ENCODE measurements at places on chromosomes 12 and 14.

DNA sequence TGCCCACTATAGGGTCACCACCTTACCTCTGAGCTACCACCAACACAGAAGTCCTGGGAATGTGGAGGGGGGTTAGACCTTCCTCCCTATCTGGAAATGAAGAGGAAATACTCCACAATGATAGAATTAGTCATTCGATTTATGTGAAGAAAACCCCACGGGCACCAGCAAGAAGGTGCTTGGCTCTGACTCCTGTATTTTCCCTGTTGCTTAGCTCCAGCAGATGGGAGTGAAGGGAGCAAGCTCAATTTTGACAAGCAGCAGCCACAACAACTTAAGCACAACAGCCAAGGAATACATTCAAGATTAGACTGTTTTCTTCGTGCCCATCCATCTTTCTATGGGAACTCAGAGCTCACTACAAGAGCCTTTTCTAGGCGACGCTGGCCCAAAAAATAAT is 191.7 kb downstream of the SPTSSA start:
- no peak for DNase-seq

DNA sequence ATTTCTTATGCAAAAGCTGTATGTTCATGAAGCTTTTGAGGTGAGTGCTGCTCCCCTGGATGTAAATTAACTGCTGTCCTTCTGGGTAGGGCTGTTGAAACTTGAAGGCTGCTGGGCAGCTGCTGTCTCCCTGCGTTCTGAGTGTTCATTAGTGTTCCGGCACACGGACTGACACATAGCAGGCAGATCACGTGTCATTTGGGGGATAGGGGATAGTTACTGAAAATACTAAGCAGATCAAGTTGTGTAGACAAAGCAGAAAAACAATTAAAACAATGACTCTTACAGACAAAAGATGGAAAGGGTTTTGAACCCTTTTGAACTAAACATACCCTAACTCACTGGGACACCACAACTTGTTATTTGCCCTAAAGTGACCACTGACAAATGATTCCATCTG is 82.5 kb downstream of the PRICKLE1 start:
- DNase-seq: no peak

- DNase-seq: no peak
Measured at GRCh38 chr12:148676-149416, 65.1 kb downstream of the SLC6A12 start.

GRCh38 chr14:104788161-104788818 is 7.3 kb downstream of the AKT1 start:
- no peak for DNase-seq

DNA sequence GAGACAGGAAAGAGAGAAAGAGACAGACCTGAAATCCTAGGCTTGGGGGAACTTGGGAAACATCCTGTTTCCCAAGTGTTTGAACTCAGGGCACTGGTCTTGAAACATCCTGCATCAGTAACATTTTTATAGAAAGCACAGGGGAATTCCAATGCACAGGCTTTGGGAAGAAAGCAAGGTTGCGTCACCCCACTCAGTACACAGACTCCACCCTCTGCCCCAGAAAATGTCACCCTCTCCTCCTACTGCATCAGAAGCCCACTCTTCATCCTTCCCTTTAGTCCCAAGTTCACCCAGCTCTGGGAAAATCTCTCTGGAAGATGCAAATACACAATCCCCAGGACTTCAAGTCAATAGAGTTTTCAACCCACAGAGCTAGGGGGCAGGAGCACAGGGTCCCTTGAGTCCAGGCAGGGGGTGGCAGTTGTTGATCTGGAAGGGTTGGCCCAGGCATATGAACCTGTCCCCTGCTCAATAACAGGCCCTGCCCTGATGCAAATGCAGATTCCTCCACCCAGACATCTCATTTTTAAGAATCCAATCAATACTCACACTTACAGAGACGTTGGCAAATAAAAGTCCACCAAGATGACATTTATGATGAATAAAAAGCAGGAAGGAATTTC is 1.7 kb downstream of the RDH16 start:
- no peak for DNase-seq

GRCh38 chr14:60656686-60657455 is 7.6 kb upstream of the SIX1 start:
- DNase-seq: peak; percentile 85

- DNase-seq: no peak
Measured at GRCh38 chr14:94458558-94459205, 6.1 kb upstream of the SERPINA11 start.

GRCh38 chr14:76867516-76868453 is 41.6 kb downstream of the LRRC74A start:
- peak; percentile 59 for DNase-seq

DNA sequence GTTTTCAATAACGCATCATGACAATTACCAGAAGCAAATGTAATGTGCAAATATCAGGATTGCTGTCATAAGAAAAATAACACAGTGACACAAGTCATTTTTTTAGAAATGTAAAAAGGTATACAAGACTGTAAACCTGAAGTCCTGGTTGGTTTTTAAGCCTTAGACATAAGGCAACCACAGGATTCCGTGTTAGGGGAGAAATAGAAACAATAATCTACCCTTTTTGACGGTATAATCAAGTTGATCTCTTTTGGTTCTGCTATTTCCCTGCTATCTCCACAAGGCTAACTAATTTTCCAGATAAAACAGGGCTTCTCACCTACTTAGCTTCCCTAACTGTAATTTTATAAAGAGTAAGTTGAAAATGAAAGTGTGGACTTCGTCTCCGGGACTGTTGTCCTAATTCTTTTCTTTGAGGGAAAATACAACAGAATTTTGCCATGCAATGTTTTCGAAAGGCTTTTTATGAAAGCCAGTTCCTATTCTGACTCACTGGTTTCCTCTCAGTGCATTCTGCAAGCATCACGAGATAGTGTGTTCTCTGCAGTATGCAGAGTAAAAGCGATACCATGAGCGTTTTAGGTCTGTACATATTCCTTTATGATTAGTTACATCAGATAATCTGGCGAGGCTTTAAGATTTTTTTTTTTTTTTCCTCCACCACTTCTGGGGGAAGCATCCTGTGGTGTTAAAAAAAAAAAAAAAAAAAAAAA is 10.6 kb downstream of the MYO1H start:
- DNase-seq: peak; percentile 59

GRCh38 chr14:37665479-37665878 is 70.0 kb downstream of the TTC6 start:
- DNase-seq: no peak

GRCh38 chr12:20212658-20213555 is 155.4 kb upstream of the PDE3A start:
- no peak for DNase-seq

DNA sequence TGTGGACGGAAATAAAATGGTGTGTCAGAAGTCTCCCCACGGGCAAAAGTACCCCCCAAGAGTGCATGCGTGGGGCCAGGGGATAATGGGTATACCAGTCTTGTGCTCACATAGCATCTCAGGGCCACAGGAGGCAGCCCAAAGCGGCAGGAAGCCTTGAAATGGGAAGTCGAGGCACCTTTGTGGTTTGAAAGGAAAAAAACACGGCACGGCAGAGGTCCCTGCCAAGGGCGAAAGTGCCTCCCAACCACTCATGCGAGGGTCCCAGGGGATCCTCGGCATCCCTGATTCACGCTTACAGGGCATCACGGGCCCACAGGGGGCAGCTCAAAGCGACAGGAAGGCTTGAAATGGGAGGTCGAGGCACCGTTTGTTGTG is 583.2 kb downstream of the ALG10 start:
- DNase-seq: peak; percentile 4

DNA sequence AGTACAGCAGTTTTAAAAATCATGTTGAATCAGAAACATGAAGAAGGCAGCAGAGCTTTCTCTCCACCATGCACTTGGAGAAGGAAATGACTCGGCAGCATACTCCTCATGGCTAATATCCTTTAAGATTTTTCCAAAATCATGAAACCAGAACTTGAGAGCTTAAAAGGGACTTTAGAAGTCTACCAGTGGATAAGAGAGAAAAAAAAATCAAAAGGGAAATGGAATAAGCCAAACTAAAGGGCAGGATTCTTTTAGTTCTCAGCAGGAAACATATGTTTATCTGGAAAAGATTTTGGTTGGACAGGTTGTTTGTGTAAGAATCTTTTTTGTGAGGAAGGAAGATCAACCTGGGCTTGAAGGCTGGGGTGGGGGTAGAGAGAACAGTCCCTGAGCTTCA is 111.8 kb downstream of the PRKCH start:
- no peak for DNase-seq

DNA sequence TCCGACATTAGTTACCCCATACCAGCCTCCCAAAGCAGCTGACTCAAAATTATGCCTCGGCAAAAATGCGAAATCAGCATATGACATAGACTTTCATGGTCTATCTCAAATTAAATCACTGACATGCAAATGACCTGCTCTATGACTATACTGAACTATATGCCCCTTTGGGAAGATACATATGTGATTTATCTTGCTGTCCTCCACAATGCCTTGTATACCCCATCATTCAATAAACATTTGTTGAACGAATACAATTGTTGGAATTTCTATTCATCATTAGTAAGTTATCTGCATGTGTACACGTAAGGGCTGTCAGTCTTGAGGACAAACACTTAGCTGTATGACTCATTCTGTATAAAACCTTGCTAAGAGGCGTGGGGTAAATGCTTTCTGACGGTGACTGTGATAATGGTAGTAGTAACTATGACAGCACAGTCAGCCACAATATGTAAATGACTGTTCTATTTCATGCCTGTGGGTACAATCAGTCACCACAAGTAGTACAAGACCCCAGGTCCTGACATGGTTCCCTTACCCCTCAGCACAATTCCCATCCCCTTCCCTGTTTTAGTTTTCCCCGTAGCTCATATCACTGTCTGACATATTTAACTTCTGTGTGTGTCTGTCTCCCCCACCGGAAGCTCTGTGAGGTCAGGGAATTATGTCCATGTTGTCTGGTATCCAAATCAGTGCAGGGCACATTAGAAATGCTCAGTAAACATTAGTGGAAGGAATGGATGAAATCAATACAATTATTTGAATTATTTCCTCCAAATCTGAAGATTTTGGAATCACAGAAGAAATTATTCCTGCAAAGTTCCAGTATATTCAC is 42.8 kb downstream of the STXBP6 start:
- DNase-seq: no peak

GRCh38 chr14:103621860-103622259 is 7.2 kb upstream of the KLC1 start:
- DNase-seq: no peak

DNA sequence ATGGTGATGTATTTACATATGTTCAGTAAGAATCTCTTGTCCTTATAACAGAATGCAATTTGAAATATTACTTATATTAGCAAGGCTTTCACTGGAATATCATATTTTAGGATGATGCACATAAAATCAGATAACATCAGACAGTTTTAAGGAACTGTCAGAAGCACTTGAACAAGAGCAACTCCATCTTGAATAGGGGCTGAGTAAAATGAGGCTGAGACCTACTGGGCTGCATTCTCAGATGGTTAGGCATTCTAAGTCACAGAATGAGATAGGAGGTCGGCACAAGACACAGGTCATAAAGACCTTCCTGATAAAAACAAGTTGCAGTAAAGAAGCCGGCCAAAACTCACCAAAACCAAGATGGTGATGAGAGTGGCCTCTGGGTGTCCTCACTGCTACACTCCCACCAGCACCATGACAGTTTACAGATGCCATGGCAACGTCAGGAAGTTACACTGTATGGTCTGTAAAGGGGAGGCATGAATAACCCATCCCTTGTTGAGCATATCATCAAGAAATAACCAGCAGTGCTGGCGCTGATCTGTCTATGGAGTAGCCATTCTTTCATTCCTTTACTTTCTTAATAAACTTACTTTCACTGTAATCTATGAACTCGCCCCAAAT is 27.6 kb upstream of the ETV6 start:
- no peak for DNase-seq

DNA sequence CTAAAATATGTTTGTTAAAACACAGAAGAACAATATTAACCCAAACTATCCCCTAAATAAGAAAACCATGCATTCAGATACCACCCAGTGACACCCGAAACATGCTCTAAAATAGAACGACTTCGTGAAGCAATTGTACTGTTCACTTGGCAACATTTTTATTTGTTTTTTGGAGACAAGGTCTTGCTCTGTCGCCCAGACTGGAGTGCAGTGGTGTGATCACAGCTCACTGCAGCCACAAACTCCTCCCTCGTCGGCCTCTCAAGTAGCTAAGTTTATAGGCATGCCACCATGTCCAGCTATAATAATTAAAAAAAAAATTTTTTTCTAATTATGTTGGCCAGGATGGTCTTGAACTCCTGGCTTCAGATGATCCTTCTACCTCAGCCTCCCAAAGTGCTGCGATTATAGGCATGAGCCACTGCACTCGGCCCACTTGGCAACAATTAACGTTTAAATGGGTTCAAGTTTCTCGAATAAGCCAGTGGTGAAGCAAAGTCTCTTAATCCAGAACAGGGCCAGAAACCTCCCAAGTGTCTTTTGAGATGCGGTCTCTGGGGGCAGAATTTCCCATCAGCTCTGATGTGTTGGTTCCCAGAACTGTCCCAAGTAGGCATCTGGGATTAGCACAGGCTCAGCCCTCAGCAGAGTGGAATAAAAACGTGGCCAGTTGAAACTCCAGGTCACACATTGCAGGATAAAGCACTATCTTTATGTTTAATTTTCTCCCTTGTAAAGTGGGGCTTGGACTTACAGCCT is 74.5 kb downstream of the TMCC3 start:
- no peak for DNase-seq

DNA sequence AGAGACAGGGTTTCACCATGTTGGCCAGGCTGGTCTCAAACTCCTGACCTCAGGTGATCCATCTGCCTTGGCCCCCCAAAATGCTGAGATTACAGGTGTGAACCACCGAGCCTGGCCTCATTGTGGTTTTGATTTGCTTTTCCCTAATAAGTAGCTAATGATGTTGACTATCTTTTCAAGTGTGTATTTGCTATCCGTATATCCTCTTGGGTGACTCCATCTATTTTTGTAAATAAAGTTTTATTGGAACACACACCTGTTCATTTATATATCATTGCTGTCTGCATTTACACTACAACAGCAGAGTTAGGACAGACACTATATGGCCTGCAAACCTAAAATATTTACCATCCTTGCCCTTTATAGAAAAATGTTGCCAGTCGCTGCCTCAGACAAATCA is 13.7 kb upstream of the HRK start:
- DNase-seq: no peak

DNA sequence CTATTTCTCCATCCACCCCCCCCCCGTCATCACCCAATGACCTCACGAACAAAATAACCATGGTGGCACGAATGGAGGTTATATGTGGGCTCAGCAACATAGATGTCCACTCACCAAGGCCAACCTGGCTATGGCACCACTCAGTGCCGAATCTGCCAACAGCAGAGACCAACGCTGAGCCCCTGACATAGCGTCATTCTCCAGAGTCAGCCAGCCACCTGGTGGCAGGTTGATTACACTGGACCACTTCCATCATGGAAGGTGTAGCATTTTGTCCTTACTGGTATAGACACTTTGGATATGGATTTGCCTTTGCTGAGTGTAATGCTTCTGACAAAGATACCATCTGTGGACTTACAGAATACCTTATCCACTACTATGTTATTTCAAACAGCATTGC is 24.2 kb upstream of the DYRK2 start:
- no peak for DNase-seq

DNA sequence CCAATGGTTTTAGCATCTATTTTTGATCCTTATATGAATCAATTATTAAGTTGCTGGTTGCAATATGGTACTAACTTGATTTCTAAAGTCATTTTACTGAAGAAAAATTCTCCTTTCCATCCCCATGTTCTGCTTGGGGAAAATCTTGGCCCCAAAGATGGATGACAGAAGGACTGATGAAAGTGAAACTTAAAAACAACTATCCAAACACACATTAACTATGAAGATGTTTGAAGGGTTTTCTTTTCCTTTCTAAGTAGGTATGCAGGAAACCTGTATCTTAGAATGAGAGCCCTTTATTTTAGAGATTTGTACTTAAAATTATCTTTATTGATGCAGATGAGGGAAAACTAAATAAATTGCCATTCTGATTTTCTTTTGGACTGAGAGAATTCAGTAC is 5.9 kb downstream of the C12orf71 start:
- DNase-seq: no peak
